NCI-H2107 (cell line): ENCODE measurements at places on chromosomes 3 and 15.

- DNase-seq, result no peak
Observed at GRCh38 chr3:16871915-16872842, 12.6 kb upstream of the PLCL2 start.

GRCh38 chr3:129908417-129908816 is 14.9 kb upstream of the TMCC1 start:
- DNase-seq, result no peak

DNA sequence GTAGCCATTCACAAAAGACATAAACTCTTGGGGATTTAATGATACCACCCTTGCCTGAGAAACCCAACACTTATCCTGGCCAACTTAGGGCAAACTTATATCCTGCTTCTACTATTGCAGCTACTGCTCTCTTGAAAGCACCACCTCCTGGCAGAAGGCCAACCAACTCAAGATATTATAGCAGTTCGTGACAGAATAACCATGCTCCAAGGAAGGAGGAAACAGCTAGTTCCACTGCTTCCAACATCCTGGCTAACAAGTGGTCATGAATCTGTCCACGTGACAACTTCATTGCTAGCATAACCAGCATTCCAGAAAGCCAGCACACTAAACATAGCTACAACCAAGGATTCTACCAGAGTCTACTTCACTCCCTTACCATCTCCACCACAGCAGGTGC is 1037.5 kb downstream of the TBL1XR1 start:
- no peak for DNase-seq

DNA sequence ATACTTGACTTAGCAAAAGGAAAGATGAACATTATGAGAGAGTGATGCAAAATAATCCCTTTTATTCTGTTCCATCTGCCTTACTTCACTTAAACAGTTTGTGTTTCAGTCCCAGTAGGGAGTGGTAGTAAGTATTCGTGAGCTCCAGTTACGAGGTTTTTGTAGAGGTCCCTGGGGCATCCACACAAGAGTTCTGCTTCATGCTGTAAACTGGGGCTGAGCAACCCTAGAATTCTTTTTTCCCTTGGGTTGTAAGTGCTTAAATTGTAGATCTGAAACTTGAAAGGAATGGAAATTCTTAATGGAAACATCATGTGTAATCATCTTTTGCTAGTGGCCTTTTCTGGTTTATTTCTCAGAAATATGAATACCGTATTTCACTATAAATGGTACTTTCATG is 79.5 kb downstream of the SEMA6D start:
- peak; percentile 6 for DNase-seq

DNA sequence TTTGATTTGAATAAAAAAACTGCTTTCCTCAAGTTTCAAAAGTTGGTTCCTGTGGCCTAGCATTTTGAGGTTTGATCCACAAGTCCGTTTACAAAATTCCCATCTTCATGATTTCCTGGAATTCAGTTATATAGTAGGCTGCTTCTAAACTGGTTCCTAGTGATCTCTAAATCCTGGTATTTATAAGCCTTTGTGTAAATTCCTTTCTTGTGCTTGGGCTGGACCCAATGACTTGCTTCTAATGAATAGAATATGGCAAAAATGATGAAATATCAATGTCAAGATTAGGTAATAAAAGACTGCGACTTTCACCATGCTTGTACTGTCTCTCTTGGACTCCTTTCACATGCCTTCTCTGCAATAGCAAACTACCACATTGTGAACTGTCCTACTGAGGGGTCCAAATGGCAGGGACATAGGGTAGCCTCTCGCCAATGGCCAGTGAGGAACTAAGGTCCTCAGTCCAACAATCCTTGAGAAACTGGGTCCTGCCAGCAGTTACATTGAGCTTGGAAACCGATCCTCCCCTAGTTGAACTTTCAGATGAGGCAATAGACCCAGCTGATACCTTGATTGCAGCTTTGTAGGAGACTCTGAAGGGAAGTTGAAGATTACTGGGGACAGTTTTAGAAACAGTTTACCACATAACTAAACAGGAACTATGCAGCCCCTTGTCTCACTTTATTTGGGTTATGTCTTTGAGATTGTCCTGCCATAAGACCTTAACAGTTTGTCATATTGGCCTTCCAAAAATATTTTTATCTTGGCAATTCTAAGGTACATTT is 303.9 kb upstream of the TBC1D5 start:
- DNase-seq, result no peak

GRCh38 chr3:196712514-196713413 is 587 bp downstream of the PIGX start:
- DNase-seq, result peak; percentile 57

GRCh38 chr15:51322621-51323296 is 15.6 kb downstream of the CYP19A1 start:
- no peak for DNase-seq

DNA sequence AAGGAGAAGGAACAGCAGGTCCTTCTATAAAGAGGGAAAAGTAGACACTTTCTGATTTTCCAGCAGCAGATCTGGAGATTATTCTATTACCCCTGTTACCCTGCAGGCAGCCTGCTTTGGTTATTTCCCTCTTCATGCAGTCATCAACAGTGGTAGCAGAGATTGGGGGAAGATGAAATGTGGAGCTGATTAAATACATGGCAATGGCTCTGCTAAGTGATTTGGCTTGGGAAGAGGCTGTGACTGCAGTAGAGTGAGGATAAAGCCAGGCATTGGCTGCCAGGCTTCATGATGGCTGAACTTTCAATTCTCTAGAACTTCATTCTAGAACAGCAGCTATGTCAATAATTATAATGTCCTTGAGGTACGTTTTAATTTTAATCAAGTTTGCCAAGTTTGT is 29.1 kb downstream of the PTX3 start:
- no peak for DNase-seq

- no peak for DNase-seq
Observed at GRCh38 chr3:195760345-195761122, 39.8 kb downstream of the MUC20 start.

DNA sequence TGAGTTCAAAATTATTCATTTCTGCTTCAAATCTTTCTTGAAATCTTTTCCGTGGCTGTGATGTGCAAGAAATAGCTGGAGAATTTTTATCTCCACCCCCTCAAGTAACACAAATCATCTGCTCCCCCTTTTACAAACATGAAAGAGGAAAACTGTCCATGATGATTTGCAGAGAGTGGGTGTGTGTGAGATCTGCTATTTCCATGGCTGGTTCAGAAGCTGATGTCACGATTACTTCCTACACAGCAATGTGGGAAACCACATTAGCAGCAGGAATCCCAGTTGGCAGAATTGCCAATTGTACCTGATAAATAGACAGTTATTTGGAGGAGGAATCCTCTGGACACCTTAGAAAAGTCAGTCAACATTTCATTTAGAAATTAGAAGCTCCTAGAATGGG is 75.2 kb upstream of the GRM7 start:
- no peak for DNase-seq

DNA sequence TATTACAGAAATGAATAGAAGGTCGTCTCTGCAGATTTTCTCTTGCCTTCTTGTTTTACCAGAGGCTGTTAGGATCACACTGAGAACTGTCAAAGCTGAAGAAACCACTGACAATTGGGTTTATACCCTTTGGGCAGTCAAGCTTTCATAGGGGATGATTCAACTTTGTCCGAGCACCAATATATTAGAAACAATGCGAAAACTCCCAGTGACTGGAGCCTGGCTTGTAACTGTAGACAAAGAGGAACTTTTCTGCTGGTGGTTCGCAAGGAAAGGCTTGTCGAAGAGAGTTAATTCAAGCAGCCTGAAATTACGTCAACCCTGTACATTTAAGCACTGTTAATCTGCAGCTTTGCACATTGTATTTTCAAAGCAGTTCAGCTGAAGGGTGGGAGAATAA is 193.2 kb upstream of the ZNF385D start:
- DNase-seq, result no peak

- no peak for DNase-seq
Observed at GRCh38 chr15:77545058-77545457, 87.7 kb downstream of the LINGO1 start.

- peak; percentile 32 for DNase-seq
Observed at GRCh38 chr15:45454814-45455213, 67.7 kb downstream of the SLC30A4 start.

DNA sequence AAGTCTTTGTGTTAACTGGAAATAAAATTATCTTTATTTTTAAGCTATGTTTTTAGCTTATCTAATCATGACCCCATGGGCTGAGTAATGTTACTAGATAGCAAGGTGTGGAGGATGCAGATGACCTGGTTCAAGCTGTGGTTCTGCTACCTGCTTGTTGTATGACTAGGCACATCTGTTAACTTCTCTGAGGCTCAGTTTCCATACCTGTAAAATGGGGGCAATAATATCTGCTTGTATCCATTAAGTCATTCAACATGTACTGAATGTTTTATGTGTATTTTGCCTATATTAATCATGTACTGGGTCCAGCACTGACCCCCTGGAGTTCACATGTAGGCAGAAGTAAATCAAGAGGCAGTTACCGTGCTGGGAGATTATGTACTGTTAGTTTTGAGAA is 51.5 kb downstream of the CEMIP start:
- no peak for DNase-seq

GRCh38 chr3:193240850-193241706 is at the start of gene PLAAT1:
Gene PLAAT1 (plus strand): TSS chr3:193241222. CDS start chr3:193255651, 14,429 bp downstream.
- DNase-seq, result peak; percentile 88

DNA sequence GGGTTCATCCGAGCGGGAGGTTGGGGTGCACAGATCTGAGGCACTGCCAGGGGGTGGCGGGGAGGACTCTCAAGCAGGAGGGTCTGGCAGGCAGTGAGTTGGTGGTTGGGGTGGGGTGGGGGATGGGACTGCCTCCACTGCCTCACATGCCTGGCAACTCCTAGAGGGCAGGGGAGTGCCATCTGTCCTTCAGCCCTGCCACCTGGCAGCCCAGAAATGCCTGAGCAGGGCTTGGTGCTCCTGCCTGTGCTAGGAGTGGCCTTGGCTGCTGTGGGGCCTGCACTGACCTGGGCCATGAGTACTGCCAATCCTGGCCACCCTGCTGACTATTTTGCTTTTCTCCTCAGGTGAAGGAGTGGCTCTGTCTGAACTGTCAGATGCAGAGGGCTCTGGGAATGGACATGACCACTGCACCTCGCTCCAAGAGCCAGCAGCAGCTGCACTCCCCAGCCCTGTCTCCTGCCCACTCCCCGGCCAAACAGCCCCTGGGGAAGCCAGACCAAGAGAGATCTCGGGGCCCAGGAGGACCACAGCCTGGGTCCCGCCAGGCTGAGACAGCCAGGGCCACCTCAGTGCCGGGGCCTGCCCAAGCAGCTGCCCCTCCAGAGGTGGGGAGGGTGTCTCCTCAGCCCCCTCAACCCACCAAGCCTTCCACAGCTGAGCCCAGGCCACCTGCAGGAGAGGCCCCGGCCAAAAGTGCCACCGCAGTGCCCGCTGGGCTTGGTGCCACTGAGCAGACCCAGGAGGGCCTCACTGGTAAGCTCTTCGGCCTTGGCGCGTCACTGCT is 32.0 kb upstream of the APEH start:
- DNase-seq, result no peak

DNA sequence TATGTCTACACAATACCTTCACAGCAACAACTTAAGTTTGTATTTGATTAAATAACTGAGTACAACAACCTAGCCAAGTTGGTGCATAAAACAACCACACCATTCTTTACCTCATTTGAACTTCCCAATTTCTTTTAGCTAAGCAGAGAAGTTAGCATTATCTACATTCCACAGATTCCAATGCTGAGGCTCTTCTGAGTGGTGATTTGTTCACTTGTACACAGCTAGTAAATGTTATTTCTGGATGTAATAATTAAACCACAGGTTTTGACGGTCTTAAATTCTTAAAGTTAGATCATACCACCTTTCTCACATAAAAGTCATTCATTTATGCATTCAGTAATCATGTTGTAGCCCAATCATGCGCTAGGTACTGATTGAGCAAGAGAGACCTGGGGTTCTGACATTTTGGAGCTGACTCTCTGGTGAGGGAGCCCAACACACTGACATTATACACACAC is 102.5 kb downstream of the SST start:
- DNase-seq, result no peak

DNA sequence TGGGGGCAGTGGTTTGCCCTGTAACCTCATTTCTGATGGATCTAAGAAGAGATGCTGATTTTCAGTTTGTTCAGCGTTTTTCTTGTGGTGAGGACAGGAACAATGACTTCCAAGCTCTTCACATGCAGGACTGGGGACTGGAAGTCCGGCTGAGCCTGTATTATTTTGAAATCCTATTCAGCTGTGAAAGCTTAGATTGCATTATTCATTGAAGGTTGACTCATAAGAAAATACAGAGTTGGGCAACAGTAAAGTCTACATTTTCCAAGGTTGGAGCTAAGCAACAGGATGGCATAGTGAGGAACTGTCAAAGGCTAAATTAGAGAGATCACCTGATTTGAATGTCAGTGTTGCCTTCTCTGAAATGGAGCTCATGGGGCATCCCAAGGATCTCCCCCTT is 230.9 kb upstream of the FEZF2 start:
- DNase-seq, result no peak

- DNase-seq, result no peak
Observed at GRCh38 chr3:66622756-66623457, 122.1 kb upstream of the LRIG1 start.

DNA sequence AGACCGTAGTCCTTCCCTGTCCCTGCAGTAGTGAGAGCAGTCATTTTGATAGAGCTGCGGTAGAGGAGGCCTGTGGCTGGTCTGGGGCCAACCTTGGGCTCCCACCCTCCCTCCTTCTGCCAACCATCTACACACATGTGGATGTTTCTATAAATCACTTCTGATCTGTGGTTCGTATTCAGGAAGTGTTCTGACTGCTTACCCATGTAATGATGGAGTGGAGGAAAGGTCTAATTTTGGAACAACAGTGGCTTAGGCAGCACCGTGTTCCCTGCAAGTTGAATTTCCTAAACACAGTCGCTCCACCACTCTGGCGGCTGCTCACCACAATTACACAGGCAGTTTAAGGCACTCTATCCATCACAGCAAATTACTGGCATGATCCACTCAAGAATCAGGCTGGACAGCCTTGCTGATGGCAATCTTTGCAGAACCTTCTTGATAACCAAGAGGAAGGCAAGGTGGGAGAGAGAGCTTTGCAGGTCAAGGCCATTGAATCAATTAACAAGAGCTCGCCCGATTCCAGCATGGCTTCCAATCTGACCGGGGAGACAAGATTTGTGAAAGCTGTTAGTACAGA is 104.7 kb upstream of the VEPH1 start:
- no peak for DNase-seq

DNA sequence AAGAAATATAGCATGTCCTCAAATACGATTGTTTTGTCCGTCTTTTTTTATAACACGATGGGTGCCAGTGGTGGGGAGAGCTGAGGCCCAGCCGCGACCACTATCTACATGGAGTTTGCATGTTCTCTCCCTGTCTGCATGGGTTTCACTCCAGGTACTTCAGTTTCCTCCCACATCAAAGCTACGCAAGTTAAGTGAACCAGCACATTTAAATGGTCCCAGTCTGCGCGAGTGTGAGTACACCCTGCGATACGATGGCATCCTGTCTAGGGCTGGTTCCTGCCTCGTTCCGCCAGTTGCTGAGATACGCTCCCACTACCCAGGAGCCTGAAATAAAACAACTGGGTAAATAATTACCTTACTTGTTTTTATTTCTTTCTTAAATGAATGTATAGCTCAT is 40.6 kb downstream of the ATP13A3 start:
- no peak for DNase-seq
